ENCODE measurements at places on chromosomes 4 and X.

DNA sequence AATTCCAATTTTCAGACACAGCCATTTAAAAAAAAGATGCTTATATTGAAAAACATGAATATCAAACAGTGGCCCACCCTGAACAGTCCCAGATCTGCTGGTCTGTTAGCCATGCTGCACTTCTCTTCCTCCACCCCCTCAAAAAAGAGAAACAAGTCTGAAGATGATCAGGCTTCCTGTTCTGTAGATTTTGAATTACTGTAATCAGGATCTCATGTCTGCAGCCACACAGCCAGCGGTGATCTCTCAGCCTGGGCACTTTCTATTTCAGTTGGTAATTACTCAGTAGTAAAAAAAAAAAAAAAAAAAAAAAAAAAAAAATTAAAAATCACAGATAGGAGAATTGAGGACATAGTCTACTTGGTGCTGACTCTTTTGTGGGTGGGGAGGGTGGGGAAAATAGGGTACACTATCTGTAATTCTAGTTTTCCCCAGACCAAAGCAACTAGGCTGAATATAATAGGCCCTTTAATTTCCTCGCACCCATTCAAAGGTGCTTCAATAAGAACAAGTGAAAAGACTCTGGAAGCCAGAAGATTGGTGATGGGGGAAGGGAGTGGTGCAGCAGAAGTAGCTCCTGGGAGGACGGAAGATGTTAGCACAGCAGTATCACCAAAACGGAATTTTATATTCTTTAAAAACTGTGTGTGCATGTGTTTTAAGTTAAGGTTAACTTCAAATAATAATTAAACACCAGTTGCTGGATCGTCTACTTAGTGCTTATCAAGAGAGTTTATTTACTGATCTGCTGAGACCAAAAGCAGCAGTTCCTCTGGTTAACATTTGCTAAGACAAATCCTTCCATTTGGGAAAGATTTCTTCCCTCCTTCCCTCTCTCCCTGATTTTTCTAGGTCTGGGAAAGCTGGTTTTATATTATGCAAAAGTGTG is 47.0 kb downstream of the SPRY1 start:
- DNase-seq = no peak

- no peak for DNase-seq
Measured at GRCh38 chr4:121177246-121178137, 13.4 kb upstream of the TNIP3 start.

- no peak for DNase-seq
Measured at GRCh38 chr4:13903061-13903460, 275.5 kb upstream of the BOD1L1 start.

- DNase-seq = no peak
Measured at GRCh38 chrX:13415509-13415908, 95.7 kb upstream of the ATXN3L start.

- DNase-seq = peak; percentile 16
Measured at GRCh38 chr4:110165382-110166286, 32.8 kb downstream of the ELOVL6 start.

- no peak for DNase-seq
Measured at GRCh38 chr4:113069212-113069892, 19.9 kb downstream of the ANK2 start.

DNA sequence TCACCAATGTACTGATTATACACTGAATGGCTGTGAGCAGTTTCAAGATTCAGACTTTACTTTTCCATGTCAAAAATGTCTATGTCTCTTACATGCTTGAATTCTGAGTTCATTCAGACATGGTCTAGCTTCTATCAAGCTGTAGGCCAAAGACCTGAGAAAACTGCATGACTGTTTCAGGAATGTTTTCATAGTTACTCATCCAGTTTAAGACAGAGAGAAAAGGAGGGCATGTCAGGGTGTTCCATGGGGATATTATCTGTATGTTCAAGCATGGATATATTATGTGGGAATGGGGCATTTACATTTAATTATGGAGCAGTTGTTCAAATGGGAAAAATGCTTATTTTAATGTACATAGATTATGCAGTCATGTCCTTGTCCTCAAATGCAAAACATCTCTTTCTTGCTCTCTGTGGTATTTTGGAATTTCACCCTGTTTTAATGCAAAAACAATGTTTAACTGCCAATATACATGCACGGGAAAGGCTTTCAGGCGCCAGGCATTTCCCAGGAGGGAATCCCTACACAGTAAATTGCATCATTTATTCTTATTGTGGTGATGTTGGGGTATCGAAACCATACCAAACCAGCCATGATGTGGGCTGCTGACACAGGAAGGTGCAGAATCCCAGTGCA is 429.1 kb upstream of the INTU start:
- DNase-seq = no peak

DNA sequence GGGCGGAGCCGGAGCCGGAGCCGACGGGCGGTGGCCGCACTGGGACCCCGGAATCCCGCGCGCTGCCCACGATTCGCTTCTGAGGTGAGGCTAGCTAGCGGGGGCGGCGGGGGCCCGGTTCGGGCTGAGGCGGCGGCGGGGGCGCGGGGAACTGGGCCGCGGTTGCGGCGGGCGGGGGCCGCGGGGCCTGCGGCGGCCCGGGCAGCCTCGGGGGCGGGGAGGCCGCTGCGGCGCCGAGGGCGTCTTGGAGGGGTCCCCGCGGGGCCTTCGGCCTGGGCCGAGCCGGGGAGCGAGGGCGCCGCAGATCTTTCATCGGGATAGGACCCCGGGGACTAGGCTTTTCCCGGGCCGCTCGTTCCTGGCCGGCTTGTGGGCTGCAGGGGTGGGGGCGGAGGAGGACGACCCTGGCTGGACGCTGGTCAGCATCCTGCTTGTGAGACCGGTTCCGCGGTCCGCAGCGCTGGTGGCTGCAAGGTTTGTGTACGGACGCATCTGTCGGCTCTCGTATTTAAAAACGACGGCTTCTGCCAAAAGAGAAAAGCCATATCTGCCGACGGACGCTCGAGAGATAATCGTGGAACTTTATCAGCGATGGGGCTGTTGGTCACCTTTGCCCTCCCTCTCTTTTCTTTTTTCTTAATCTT is 419 bp downstream of the ADD1 start:
- DNase-seq = no peak

- DNase-seq = no peak
Measured at GRCh38 chr4:55376698-55377097, 19.1 kb upstream of the TMEM165 start.

DNA sequence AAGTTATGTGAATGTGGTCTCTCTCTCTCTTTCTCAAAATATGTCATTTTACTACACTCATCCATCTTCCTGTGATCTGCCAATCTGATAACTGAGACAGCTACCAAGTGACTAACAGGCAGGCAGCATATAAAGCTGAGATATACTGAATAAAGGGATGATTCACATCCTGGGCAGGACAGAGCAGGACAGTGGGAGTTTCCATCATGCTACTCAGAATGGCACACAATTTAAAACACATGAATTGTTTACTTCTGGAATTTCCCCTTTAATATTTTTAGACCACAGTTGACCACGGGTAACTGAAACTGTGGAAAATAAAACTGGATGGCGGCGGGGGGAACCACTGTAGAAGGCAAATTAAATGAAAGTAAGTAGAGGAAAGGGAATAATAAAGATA is 58.6 kb upstream of the DCTD start:
- DNase-seq = no peak

GRCh38 chrX:117397844-117398243 is 718.8 kb downstream of the KLHL13 start:
- DNase-seq = no peak

DNA sequence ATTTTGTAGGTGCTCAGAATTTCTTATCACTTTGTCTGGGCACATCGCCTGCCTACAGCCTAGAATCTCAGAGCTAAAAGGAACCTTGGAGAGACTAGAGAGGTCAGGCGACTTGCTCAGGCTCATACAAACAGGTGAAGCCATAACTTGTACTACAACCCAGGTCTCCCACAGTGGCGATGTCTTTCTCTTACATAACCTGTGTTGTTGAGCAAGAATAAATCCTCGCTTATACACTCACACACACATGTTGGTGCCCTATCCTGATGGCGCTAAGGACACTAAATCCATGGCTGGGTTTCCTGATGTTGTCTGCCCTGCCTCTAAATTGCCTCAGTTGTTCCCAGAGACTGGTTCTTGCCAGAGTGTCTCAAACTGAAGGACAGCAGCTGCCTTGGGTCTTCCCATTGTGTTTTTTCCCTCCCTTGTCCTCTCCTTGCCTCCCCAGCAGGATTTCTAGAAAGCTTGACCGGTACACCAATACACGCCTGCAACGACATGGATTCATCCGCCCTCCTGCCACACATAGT is 1.6 kb downstream of the TSC22D3 start:
- no peak for DNase-seq

- no peak for DNase-seq
Measured at GRCh38 chr4:147828331-147828905, 96.5 kb downstream of the ARHGAP10 start.

DNA sequence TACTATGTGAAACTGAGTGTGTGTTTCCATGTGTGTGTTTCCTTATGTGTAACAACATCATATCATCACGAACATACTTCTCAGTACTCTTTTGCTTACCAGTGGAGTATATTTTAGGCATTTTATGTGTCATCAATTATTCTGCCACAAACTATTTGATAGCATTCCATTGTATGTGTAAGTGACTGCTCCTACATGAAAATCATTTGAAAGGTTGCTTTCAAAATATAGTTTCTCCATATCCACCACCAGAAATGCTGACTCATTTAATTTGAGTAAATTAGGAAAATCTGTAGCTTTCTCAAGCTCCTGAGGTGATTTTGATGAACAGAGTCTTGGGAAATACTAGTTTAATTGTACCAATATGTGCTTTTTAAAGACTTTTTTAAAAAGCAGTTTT is 376.2 kb downstream of the PCDH18 start:
- no peak for DNase-seq

DNA sequence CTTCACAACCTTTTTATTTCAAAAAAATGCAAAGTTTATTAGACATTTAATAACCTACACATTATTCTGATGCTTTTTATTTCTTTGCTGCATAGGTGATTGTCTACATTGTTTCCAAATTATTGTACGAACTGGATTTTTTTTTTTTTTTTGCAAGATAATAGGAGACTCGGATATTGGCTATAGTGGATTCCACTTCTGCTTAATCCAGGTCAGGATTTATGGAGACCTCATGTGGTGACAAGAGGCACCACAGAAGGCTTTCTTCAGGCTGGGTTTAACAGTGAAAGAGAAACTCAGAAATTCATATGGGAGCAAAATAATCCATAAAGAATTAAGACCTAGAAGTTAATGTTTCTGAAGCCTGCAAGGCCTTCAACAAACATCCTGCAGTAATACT is 2.4 kb upstream of the SLIT2 start:
- DNase-seq = no peak

DNA sequence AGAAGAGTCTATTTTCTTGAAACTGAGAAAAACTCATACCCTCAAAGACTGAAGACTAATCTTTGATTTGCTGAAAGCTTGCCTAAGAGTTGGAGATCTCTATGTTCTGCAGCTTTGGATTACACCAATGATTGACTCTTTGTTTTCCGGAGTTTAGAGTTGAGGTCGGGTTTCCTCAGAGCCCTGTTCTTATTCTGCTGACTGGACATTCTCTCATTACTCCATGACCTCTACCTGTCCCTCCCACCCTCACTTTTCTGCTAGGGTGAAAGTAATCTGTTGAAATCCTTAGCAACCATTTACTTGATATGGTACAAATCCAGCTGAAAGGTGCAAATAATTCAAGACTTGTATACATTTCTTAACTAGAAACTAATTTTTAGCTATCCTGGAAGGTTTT is 421.5 kb upstream of the FRG1 start:
- no peak for DNase-seq

GRCh38 chr4:26220696-26221095 is 100.1 kb upstream of the RBPJ start:
- DNase-seq = no peak

DNA sequence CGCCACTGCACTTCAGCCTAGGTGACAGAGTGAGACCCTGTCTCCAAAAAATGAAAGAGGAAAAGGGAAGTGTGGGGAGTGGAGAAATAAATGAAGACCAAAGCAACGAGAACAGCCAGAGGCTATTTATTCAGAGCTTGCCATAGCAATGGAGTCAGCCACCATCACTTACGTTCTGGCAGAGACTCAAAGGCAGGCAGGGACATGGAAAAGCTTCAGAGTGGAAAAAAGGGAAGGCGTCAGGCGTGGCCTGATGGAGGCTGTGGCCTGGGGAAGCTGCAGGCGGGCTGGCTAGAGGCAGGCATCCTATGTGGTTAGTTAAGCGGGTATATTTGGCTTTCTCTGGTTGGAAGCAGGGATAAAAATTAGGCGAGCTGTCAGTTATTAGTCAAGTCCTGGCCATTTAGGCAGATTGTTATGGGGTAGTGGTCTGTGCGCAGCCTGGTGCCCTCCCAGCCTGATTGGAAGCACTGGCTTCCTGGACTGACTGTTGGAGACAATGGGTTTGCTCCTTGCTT is 73.3 kb downstream of the DCTD start:
- DNase-seq = no peak

DNA sequence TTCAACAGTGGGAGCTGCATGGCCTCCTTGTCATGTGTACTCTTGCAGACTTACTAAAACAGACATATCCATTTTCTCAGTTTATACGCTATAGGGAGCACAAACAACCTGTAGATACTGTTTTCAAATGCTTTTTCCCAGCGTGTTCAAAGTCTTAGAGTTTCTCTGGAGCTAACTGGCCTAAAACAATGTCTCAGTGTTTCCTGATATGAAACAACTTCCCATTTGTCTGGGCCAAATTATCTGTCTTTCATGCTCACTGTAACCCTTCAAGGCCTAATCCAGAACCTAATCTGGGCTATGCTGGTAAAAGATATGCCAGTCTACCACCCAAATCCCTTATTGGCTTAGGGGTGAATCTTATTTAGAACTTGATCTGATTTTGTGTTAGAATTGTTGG is 38.8 kb downstream of the RAB40A start:
- DNase-seq = no peak

- DNase-seq = no peak
Measured at GRCh38 chrX:84205276-84205675, 17.3 kb upstream of the RPS6KA6 start.

DNA sequence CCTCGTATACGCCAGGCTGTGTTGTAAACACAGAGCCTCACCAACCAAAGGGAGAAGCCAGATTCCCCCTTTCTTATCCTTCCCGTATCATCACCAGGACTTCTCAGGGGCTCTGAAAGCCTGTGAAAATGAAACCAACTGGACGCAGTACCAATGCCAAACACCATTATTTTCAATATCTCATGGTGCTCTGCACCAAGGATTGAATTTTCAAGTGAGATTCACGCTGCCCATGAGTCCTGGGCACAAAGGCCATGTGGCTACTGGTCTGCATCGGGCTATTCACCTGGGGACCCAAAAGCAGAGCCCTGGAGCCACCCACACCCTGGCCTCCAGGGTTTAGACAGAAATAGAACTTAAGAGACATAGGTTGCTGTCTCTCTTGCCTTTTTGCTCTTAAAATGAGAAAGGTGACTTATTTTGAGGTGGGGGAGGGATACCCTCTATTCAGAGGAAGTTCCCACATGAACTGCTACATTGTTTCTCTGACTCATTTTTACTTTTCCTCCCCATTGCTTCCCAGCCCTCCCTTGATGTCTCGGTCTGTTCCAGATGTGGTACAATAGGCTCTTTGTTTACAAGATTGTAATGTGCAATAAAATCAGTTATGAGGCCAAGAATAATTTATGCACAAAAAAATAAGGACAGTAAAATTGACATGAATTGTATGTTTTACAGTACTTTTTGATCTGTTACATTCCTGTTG is 55.4 kb downstream of the MAML3 start:
- no peak for DNase-seq

GRCh38 chr4:174828845-174829701 is at the start of gene GLRA3:
GLRA3 (minus strand) TSS chr4:174829247; CDS start chr4:174828811, 436 bp downstream.
- peak; percentile 1 for DNase-seq

GRCh38 chrX:54301516-54301915 is 56.3 kb downstream of the WNK3 start:
- DNase-seq = no peak

Measured in stimulated activated CD8-positive, alpha-beta memory T cell treated with anti-CD3 and anti-CD28 coated beads, Interleukin-2, amount 100 ng/mL, for 48 hours (primary cell).